ENCODE measurements at places on chromosomes 1 and 21. TPM values are rescaled to one million over a fixed set of nuclear protein-coding genes. Genes with fewer than 3 reads are reported as not detected.

GRCh38 chr1:6971699-6972098 lies 186.4 kb downstream of the CAMTA1 start:
- no peaks in the 10 kb centered on the region for H3K4me1 ChIP-seq
- H3K27ac ChIP-seq = no peak overlapping the region
- no peaks in the 10 kb centered on the region for H3K36me3 ChIP-seq
- no peak for DNase-seq
- no peak overlapping the region for H3K4me3 ChIP-seq

DNA sequence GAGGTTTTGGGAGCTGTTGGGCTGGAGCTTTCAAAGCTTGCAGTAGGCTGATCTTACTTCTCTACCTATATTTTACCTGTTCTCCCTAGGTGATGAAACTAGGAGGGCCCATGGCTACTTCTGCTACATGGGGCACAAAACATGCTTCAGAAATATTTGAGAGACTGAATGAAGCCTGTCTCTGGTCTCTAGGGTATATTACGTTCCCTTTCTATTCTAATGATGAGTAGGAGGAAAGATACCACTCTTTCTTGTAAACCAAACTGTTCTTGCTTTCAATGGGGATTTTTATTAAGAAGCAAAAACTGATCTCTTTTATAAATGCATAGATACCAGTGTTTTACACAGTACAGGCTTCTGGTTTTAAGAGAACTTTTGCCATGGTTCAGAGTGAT lies 103.1 kb downstream of the GALNT2 start:
- no peaks in the 10 kb centered on the region for H3K36me3 ChIP-seq
- peak overlapping the region; percentile 49 for H3K27ac ChIP-seq
- DNase-seq = no peak
- H3K4me3 ChIP-seq = peak overlapping the region; percentile 11
- H3K27me3 ChIP-seq = no peaks in the 10 kb centered on the region

DNA sequence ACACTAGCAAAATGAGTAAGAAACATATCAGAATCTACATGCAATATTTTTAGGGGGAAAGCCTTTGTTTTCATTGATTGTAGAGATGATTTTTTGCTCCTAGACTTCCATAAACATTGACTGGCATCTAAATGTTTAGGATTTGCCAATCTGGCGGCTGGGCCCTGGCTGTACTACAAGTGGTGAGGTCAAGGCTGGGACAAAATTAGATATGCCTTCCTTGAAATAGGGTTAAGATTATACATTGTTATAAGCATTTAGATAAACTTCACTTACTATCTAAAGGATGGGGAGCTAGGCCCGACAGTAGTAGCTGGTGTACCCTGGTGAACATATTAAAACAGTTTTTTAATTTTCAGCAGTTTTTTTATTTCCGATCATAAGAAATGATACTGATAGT lies 5.2 kb downstream of the NFIA start:
- peak overlapping the region; percentile 94 for H3K27ac ChIP-seq
- H3K4me3 ChIP-seq = no peak overlapping the region
- peaks cover 13% of the 10 kb centered on the region for H3K4me1 ChIP-seq
- H3K36me3 ChIP-seq = no peaks in the 10 kb centered on the region
- H3K27me3 ChIP-seq = no peaks in the 10 kb centered on the region

- no peak overlapping the region for H3K4me3 ChIP-seq
- H3K4me1 ChIP-seq = peaks cover 4% of the 10 kb centered on the region
- no peaks in the 10 kb centered on the region for H3K27me3 ChIP-seq
- H3K27ac ChIP-seq = no peak overlapping the region
- no peaks in the 10 kb centered on the region for H3K36me3 ChIP-seq
Measured at GRCh38 chr1:5973771-5974170, 18.5 kb downstream of the NPHP4 start.

- peaks cover 18% of the 10 kb centered on the region for H3K4me1 ChIP-seq
- H3K4me3 ChIP-seq = no peak overlapping the region
- H3K36me3 ChIP-seq = no peaks in the 10 kb centered on the region
- no peak overlapping the region for H3K27ac ChIP-seq
Measured at GRCh38 chr1:224212618-224213061, 29.6 kb downstream of the DEGS1 start.

The ICOSLG gene
- total RNA-seq = 3.3 TPM

The GJC2 gene
- 7.1 TPM for total RNA-seq

The CR1L gene
- not detected for total RNA-seq

The SPATA45 gene
- not detected for total RNA-seq
